Activated CD4-positive, alpha-beta T cell treated with anti-CD3 and anti-CD28 coated beads, Interleukin-2, amount 10 ng/mL, durations not matched to agents 24 days and 14 days (primary cell): ENCODE measurements at places on chromosomes 2 and 18. TPM values are rescaled to one million over a fixed set of nuclear protein-coding genes. Genes with fewer than 3 reads are reported as not detected.

Gene SPP2
- not detected in 2 replicates for total RNA-seq

Gene FN1
- 1.0 and 1.6 TPM in 2 replicates for total RNA-seq

Gene PLCD4
- 0.26 and 0.52 TPM in 2 replicates for total RNA-seq

Gene SERPINB4
- total RNA-seq = not detected in 2 replicates

Gene USP40
- total RNA-seq = 11.3 and 12.8 TPM in 2 replicates

Gene DSEL
- total RNA-seq = not detected in 2 replicates
